Skeletal muscle tissue (tissue), 5 donors: ENCODE measurements at places on chromosomes 1 and 21. TPM values are rescaled to one million over a fixed set of nuclear protein-coding genes. Genes with fewer than 3 reads are reported as not detected.

SPATA21 gene
- total RNA-seq: not detected

CFHR3 gene
- total RNA-seq: 1.0 TPM

OR2T11 gene
- total RNA-seq: not detected

DEPDC1 gene
- total RNA-seq: 3.1 TPM

KCNC4 gene
- total RNA-seq: 1.6 TPM

CRP gene
- not detected for total RNA-seq

KCNE2 gene
- 1.6 TPM for total RNA-seq

LCE2B gene
- total RNA-seq: not detected

SHISAL2A gene
- total RNA-seq: 0.52 TPM

TCHH gene
- not detected for total RNA-seq

FCN3 gene
- total RNA-seq: not detected

OR6P1 gene
- not detected for total RNA-seq

MEF2D gene
- total RNA-seq: 7.8 TPM

GRHL3 gene
- not detected for total RNA-seq
